Neural progenitor cell (in vitro differentiated cells): ENCODE measurements at places on chromosomes 3 and 15. TPM values are rescaled to one million over a fixed set of nuclear protein-coding genes. Genes with fewer than 3 reads are reported as not detected.
A peak's percentile ranks its signal among the peaks of the same experiment; 100 is the strongest.

Gene GRK7
- total RNA-seq = 0.03 TPM in 1 of 2 replicates, not detected in the other

GRCh38 chr3:87834327-87834726, 224.5 kb downstream of the CGGBP1 start:
- no peak overlapping the region for H3K4me3 ChIP-seq
- H3K4me1 ChIP-seq = no peaks in the 10 kb centered on the region
- H3K27ac ChIP-seq = no peak overlapping the region
- DNase-seq = no peak
- no peaks in the 10 kb centered on the region for H3K27me3 ChIP-seq

DNA sequence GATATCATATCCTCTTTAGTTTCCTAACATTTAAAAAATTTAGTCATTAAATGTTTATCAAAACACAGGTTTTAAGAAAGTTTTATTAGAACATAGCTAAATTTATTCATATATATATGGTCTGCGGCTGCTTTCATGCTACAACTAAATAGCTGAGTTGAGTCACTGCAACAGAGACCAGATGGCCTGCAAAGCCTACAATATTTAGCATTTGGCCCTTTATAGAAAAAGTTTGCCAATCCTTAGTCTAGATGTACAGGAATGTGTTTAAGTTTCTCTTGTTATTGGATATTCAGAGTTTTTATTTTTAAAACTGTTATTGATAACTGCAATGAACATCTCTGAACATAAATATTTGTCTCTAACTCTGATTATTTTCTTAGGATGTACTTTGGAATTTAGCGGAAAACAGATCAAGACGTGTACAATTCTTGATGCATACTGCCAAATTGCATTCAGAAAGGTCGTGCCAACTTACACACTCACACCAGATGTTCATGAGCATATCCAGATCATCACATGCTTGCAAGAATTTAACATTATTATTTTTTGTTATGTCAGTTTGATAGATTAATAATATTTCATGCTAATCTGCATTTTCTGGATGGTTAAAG, 157.9 kb downstream of the STAC start:
- H3K27me3 ChIP-seq = no peaks in the 10 kb centered on the region
- no peak overlapping the region for H3K27ac ChIP-seq
- H3K36me3 ChIP-seq = no peaks in the 10 kb centered on the region
- DNase-seq = no peak
- no peaks in the 10 kb centered on the region for H3K4me1 ChIP-seq
- H3K4me3 ChIP-seq = no peak overlapping the region

DNA sequence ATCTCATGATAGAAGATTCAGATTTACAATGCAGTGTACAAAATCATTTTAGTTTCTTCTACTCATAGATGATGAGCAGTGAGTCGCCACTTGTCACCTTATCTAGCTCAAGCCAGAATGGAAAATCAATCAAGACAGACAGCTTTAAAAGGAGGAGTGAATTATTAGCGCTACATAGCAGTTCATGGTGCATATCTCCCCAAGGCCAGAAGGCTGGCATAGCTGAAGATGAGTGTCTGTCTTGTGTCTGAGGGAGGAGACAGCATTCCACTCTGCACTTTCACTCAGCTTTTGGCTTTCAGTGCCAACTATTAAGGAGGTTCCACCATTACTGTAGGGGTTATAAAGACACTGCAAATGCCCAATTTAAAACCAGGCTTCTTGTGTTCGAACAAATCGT, 804.1 kb upstream of the LMCD1 start:
- DNase-seq = no peak
- no peaks in the 10 kb centered on the region for H3K4me1 ChIP-seq
- H3K36me3 ChIP-seq = no peaks in the 10 kb centered on the region
- no peak overlapping the region for H3K27ac ChIP-seq

- H3K4me1 ChIP-seq = peaks cover 9% of the 10 kb centered on the region
- peaks cover 98% of the 10 kb centered on the region for H3K27me3 ChIP-seq
- no peaks in the 10 kb centered on the region for H3K36me3 ChIP-seq
- no peak overlapping the region for H3K4me3 ChIP-seq
- no peak overlapping the region for H3K27ac ChIP-seq
Observed at GRCh38 chr3:31013843-31014242, 119.4 kb upstream of the GADL1 start.

Gene GUCA1C
- not detected in 2 replicates for total RNA-seq

Gene CLRN1
- not detected in 2 replicates for total RNA-seq

GRCh38 chr3:23712656-23713559, 92.8 kb upstream of the UBE2E1 start:
- peak overlapping the region; percentile 11 for H3K27ac ChIP-seq
- H3K36me3 ChIP-seq = no peaks in the 10 kb centered on the region
- no peak overlapping the region for H3K4me3 ChIP-seq
- DNase-seq = peak; percentile 86

- H3K27ac ChIP-seq = no peak overlapping the region
- H3K27me3 ChIP-seq = no peaks in the 10 kb centered on the region
- H3K4me3 ChIP-seq = no peak overlapping the region
- no peaks in the 10 kb centered on the region for H3K4me1 ChIP-seq
Observed at GRCh38 chr15:80367094-80367493, 37.1 kb upstream of the ARNT2 start.

- no peaks in the 10 kb centered on the region for H3K36me3 ChIP-seq
- no peak overlapping the region for H3K4me3 ChIP-seq
- no peak overlapping the region for H3K27ac ChIP-seq
- DNase-seq = no peak
- H3K4me1 ChIP-seq = no peaks in the 10 kb centered on the region
Observed at GRCh38 chr15:78035861-78036476, 41.5 kb downstream of the TBC1D2B start.

DNA sequence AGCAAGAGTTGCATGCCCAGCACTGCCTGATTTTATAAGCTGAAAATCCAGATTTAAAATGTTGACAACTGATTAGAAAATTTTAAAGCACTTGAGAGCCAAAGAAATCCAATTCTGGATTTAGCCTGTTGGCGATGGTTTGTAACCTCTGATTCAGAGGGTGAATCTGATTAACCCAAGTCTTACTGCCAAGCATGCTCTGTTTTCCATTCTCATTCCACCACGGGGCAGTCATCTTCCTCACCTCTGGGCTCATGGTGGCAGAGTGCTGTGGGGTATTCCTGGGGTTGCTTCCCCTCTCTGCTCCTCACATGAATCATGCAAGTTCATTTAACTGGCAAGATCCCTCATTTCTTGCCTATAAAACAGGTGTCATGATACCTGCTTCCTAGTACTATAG, 342.2 kb downstream of the EPHB1 start:
- H3K27me3 ChIP-seq = no peaks in the 10 kb centered on the region
- H3K4me1 ChIP-seq = no peaks in the 10 kb centered on the region
- DNase-seq = no peak
- H3K4me3 ChIP-seq = no peak overlapping the region

Gene INKA1
- total RNA-seq = 0.84 TPM in 1 of 2 replicates, not detected in the other

- no peak overlapping the region for H3K27ac ChIP-seq
- H3K4me1 ChIP-seq = no peaks in the 10 kb centered on the region
- H3K36me3 ChIP-seq = no peaks in the 10 kb centered on the region
- no peak overlapping the region for H3K4me3 ChIP-seq
- no peaks in the 10 kb centered on the region for H3K27me3 ChIP-seq
Observed at GRCh38 chr3:43765521-43765971, 74.8 kb downstream of the ABHD5 start.

GRCh38 chr3:133136114-133137041, 98.2 kb downstream of the TMEM108 start:
- no peaks in the 10 kb centered on the region for H3K27me3 ChIP-seq
- no peaks in the 10 kb centered on the region for H3K36me3 ChIP-seq
- peaks cover 11% of the 10 kb centered on the region for H3K4me1 ChIP-seq
- H3K27ac ChIP-seq = no peak overlapping the region

Gene ITGA11
- total RNA-seq = not detected in 2 replicates

Gene MORC1
- not detected in 2 replicates for total RNA-seq

Gene CASR
- total RNA-seq = not detected in 2 replicates

Gene CPB1
- total RNA-seq = not detected in 2 replicates

DNA sequence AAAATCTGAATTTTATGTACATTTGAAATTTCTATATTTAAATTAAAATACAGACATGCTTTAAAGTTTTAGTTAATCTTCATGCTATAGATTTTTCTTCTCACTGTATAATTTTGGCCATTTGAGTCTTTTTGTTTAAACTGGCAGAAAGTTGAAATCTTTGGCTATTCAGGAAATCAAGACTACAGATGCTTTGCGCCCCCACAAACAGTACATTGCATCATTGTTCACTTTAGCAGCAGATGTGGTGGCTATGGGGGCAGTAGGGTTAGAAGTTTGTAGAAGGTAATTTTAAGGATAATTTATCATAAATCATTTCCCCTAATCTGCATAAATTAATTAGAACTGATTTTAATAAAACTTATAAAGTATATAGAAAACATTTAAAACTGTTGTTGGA, 20.9 kb downstream of the SPPL2A start:
- H3K36me3 ChIP-seq = no peaks in the 10 kb centered on the region
- H3K4me3 ChIP-seq = no peak overlapping the region
- no peaks in the 10 kb centered on the region for H3K4me1 ChIP-seq
- DNase-seq = no peak
- H3K27ac ChIP-seq = no peak overlapping the region

DNA sequence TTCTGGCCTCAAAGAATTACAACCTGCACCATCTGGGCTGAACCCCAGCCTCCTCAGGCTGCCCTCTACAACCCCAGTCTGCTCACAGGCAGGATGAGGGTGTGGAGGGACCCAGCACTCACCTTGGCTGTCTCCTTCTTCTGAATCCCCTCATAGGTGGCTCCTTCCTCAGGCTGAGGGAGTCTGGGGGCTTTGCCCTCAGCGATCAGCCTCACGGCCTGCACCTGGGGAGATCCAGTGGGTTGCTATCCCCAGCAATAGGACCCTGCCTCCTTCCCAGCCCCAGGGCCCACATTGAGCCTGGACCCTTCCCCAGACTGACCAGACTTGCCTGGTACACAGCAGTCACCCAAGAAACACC, 25.1 kb downstream of the ALDH1L1 start:
- no peak overlapping the region for H3K27ac ChIP-seq
- H3K27me3 ChIP-seq = no peaks in the 10 kb centered on the region
- H3K4me1 ChIP-seq = no peaks in the 10 kb centered on the region
- no peak overlapping the region for H3K4me3 ChIP-seq
- H3K36me3 ChIP-seq = no peaks in the 10 kb centered on the region

GRCh38 chr3:23331141-23331935, 128.2 kb downstream of the UBE2E2 start:
- H3K4me3 ChIP-seq = no peak overlapping the region
- H3K36me3 ChIP-seq = no peaks in the 10 kb centered on the region
- H3K4me1 ChIP-seq = peaks cover 9% of the 10 kb centered on the region
- H3K27ac ChIP-seq = no peak overlapping the region

- no peaks in the 10 kb centered on the region for H3K36me3 ChIP-seq
- no peak overlapping the region for H3K27ac ChIP-seq
- no peak overlapping the region for H3K4me3 ChIP-seq
- no peak for DNase-seq
- H3K4me1 ChIP-seq = no peaks in the 10 kb centered on the region
- no peaks in the 10 kb centered on the region for H3K27me3 ChIP-seq
Observed at GRCh38 chr3:127779747-127780146, 42.6 kb downstream of the MGLL start.

Gene SNTN
- 0.65 TPM in 1 of 2 replicates, not detected in the other for total RNA-seq

DNA sequence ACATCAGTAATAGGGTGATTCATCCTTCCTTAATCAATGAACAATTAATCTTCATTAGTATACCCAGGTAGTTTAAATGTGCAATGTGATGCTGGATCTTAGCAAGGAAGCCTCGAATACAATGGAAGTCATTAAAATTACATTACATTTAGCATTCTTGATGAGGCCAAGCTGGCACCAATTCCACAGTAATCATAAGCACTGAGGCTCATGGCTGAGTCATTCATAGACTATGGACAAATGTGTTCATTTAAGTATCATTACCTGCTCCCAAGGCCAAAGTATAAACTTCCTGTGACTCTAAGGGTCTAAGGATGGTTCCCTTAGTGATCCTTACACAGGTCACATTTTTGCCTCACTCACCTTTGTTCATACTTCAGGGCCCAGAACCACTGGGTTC, 266.4 kb upstream of the CDIN1 start:
- DNase-seq = no peak
- no peak overlapping the region for H3K4me3 ChIP-seq
- H3K4me1 ChIP-seq = peaks cover 19% of the 10 kb centered on the region
- H3K27me3 ChIP-seq = no peaks in the 10 kb centered on the region
- no peak overlapping the region for H3K27ac ChIP-seq

- no peak for DNase-seq
- H3K36me3 ChIP-seq = no peaks in the 10 kb centered on the region
- no peak overlapping the region for H3K4me3 ChIP-seq
- no peaks in the 10 kb centered on the region for H3K4me1 ChIP-seq
Observed at GRCh38 chr3:142691527-142691926, 32.3 kb upstream of the TRPC1 start.

DNA sequence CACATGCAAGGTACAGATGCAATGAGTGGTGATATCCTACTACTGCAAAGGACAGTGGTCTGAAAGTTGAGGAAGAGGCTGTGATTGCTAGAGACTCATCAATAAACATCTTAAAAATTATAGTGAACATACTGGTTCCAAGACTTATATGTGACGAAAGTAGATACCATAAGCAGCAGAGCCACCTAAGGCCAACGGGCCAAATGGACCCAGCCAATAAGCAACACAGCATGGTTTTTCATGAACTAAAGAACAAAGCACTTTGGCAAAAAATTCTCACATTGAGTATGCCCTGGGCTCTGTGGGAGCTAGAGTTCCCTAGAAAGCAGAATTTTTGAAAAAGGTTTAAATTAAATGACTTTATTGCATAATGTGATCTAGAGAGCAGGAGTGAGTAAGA, 272.1 kb downstream of the SI start:
- no peaks in the 10 kb centered on the region for H3K4me1 ChIP-seq
- H3K27ac ChIP-seq = no peak overlapping the region
- no peaks in the 10 kb centered on the region for H3K27me3 ChIP-seq
